ENCODE measurements at places on chromosomes 1 and 21. TPM values are rescaled to one million over a fixed set of nuclear protein-coding genes. Genes with fewer than 3 reads are reported as not detected.

- H3K4me1 ChIP-seq: no peaks in the 10 kb centered on the region
- H3K27ac ChIP-seq: no peak overlapping the region
- no peaks in the 10 kb centered on the region for H3K27me3 ChIP-seq
These were observed 45.5 kb upstream of the RAVER2 start for GRCh38 chr1:64699327-64699726.

GRCh38 chr1:81833722-81834121 lies 33.0 kb downstream of the ADGRL2 start:
- H3K4me3 ChIP-seq: no peak overlapping the region
- H3K4me1 ChIP-seq: peaks cover 8% of the 10 kb centered on the region
- no peaks in the 10 kb centered on the region for H3K36me3 ChIP-seq
- no peak for DNase-seq
- H3K27ac ChIP-seq: no peak overlapping the region
- H3K27me3 ChIP-seq: no peaks in the 10 kb centered on the region

GRCh38 chr1:63557365-63557987 lies 34.2 kb downstream of the EFCAB7 start:
- no peak overlapping the region for H3K4me3 ChIP-seq
- no peaks in the 10 kb centered on the region for H3K27me3 ChIP-seq
- H3K27ac ChIP-seq: no peak overlapping the region
- DNase-seq: no peak

The SPATA46 gene
- 0.06 TPM for polyA plus RNA-seq

The DCDC2B gene
- polyA plus RNA-seq: not detected

The TFB2M gene
- 21.9 TPM for polyA plus RNA-seq
